ENCODE measurements at places on chromosomes 2 and 18.

- DNase-seq = no peak
These were observed 124.7 kb upstream of the RASGRP3 start for GRCh38 chr2:33351781-33352180.

DNA sequence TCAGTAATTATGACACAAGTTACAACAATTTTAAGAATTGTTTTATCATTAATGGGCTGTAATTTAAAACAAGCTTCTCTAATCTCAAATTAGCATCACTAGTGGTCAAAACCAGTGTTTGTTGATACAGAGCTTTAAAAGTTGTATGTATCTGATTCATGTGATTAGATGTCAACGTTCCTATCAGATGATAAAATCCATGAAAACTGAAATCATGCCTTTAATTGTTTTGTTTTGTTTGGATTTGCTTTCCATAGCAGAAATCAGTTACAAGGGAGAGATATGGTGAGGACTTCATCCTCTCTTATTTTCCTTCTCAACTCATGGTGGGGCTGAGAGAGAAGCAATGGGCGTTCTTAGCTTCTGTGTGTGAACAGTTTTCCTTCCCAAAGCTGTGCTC lies 469.6 kb downstream of the PID1 start:
- DNase-seq = no peak

DNA sequence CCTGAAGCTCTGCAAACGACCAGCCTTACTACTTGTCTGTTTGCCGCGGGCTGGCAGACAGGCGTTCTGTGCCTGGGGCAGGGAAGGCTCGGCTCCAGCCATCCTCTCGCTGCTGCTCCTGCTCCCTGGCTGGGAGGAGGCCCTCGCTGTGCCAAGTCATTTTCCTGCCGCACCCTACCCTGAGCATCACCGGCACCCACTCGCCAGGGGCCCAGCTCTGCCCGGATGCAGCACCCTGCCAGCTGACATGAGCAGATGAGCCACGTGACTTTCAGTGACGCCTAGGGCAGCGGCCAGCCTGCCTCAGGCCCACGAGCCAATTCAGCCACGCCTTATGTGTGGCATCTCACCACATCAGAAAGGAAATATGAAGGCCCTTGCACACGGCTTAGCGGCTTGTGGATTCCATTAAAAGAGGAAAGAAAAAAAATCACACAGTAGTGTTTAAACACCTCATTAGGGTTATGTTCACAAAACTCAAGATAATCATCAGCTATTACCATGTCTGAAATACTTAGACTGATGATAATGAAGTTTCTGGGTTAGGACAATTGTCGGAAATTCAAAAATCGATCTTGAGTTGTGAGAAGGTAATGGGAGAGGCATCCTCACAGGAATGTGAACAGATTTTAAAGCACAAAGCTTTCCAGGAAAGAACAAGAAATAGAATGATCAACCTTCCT lies 250.5 kb downstream of the TWIST2 start:
- DNase-seq = no peak

- no peak for DNase-seq
These were observed 42.8 kb upstream of the TPO start for GRCh38 chr2:1370461-1370860.

GRCh38 chr2:191318729-191319078 lies 73.5 kb downstream of the MYO1B start:
- no peak for DNase-seq

DNA sequence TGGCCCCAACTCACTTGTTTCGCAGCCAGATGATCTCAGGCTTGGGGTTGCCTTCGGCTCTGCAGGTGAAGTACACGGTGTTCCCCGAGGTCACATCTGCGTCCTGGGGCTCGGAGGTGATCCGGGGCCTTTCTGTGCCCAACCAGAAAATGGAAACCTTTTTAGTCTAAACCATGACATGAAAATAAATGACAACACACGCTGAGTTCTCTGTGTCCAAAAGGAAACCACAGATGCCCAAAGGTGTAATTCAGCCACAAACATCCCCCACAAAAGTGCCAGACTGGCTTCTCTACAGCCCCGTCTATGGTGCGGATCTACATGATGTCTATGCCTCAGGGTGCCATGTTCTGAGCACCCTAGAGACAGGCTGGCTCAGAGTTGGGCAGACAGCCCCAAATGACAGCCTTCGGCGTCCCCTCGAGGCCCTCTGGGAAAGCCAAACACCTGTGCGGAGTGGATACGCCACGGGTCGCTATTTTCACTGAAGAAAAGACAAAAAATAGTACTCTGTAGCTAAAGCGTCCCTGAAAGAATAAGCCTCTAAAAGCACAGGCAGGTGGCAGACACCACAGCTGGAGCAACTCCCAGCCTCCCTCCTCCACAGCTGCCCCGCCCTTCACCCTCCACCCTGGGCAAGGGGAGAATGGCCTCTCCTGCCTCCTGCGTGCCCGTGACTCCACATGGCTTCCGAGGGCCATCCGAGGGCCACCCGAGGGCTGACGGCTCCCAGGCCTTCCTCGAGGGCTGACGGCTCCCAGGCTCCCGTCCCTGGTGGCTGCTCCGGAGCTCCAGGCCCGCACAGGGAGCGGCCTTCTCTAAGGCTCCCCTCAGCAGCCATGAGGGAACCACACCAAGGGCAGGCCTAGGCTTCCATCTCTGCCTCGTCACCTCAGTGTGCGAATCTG lies 67.1 kb downstream of the PXDN start:
- DNase-seq = no peak

DNA sequence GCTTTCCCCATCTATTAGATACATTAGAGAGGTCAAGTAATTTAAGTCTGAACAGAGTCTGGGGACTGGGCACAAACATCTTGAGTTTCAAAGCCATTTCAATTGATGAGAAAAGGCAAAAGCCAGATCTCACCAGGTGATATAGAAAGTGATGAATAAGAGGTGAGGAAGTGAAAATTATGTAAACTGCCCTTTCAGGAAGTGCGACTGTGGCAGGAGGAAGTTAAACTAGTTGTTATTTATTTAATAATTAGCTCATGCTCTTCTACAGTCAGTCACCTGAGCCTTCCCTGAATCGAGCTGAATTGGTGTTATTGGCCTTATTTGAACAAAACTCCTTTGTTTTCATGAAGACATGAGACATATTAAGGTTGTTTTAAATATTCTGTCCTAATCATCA lies 115.1 kb downstream of the CDH20 start:
- no peak for DNase-seq

- no peak for DNase-seq
These were observed 28.2 kb upstream of the GIGYF2 start for GRCh38 chr2:232668805-232669444.

GRCh38 chr2:28628987-28629386 lies 122.6 kb upstream of the PPP1CB start:
- no peak for DNase-seq

DNA sequence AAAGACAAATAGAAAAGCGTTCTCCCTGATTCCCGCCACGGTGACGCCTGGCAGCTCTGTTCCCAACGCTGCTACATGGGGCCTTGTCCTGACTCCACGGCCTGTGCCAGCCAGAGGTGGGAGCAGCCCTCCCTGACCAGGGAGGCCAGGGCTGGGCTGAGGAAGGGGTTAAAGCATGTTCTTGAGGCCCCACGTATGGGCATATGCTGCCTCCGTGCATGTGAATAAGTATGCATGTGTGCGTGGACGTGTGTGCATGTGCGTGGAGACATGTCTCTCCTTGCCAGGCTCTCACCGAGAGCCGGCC lies 1.6 kb upstream of the SNED1 start:
- DNase-seq = no peak

- DNase-seq = no peak
These were observed 57.5 kb downstream of the KANSL1L start for GRCh38 chr2:210113614-210114235.

GRCh38 chr2:58709274-58709673 lies 468.1 kb upstream of the FANCL start:
- no peak for DNase-seq

DNA sequence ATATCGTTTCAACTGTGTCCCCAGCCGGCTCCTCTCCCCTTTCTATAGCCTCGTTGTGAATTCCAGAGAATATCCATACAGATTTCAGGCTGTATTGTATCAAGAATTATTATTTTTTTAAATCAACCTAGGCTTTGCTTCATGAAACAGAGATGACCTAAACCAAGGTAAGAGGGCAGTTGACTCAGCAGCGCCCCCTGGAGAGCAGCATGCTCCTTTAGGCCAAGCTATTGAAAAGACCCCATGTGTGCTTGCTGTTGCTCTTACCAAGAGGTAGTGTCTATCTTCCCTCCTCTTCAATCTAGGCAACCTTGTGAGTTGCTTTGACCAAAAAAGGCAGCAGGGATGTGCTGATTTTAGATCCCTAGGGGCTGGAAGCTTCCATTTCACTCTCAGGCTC lies 426.7 kb upstream of the SMIM21 start:
- DNase-seq = no peak

DNA sequence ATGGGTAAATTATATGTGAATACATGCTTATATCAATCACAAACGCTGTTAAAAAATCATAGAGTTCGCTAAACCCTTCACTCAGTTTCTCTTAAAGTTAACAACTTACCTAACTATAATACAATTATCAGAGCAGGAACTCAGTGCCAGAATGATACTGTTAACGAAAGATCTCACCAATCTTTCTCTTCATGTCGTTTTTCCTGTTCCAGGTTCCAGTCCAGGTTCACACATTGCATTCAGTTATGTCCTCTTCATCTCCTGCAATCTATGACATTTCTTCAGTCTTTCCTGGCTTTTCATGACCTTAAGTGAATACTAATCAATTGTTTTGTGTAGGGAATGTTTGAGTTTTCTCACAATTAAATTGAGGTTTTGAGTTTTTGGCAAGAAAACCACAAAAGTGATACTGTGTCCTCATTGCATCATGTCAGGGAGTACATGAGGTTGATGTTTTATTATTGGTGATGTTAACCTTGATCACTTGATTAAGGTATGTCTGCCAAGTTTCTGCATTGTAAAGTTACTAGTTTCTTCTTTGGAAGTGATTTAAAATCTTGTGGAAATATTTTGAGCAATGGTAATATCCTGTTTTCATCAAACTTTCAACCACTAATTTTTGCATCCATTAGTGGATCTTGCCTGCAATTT lies 131.9 kb downstream of the ESCO1 start:
- no peak for DNase-seq

DNA sequence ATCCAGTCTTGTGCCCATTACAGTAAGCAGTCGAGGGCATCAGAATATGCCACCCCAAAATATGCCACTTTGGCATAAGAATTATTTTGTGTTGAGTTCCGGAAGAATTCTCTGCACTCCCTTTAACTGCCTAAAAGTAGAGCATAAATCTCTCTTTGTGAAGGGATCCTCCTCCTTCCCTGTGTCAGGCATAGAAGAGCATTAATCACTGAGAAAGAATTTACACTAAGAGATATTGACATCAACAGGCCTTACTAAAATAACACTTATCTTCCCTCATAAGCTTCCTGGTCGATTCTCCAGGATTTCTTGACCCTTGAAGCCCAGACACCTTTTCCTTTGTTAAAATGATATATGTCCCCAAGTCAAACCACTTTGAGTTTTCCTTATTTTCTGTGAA lies 27.6 kb upstream of the KYNU start:
- DNase-seq = no peak

GRCh38 chr18:39494211-39494896 lies 1928.8 kb upstream of the CELF4 start:
- DNase-seq = no peak

DNA sequence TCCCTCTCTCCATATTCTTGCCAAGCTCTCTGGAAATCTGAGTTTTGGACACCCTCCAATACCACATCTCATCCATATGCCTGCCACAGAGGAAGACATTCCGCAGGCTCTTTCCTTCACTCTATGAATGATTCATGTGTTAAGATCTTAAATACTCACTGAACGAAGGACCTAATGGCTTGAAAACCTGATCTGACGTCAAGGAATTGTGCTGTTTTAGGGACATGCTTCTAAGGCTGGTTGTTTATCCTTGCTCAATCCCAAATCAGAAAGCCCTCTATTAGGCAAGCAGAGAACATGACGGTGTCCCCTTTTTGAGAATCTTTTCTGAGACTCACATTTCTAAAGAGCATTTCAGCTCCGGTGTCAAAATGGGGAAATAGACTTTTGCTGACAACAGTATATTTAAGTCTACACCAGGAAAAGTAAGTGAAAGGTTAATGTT lies 83.7 kb upstream of the GALNT5 start:
- no peak for DNase-seq

- no peak for DNase-seq
These were observed 136.6 kb downstream of the ZAP70 start for GRCh38 chr2:97849881-97850528.

DNA sequence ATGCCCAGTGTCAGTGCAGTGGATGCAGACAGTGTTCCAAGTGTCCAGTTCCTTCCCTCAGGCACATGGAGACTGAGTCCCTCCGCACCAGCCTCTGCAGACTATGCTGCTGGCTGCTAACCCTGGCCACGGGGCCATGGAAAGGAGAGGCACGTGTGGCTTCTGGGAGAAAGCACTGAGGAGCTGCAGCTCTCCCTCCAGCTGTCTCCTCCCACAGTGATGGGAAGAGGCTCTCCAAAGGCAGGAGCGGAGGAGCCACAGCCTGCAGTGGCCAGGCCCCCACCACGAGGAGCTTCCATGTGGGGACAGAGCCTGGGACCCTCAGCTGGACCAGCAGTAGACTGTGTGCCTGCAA lies 141.1 kb downstream of the NDUFA10 start:
- no peak for DNase-seq

- no peak for DNase-seq
These were observed 7.0 kb upstream of the CLEC4F start for GRCh38 chr2:70827388-70827787.

DNA sequence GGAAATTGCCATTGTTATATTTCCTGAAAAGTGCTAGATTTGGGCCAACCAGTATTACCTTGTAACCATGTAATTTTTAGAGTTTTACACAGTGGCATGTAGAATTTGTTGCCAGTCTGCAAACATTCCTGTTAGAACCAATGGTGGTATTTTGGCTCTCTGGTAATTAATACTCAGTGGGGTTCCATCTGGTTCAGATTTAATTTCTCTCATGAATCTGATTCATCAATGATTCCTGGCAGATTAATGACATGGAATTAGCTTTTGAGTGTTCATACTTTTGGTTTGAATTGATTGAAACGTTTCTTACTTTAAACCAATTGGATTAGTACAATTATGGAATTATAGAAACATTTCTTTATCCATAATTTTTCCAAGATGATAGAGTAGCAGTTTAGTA lies 93.2 kb downstream of the MC4R start:
- no peak for DNase-seq

- DNase-seq = no peak
These were observed 89.6 kb downstream of the MTCL1 start for GRCh38 chr18:8794934-8795280.

GRCh38 chr2:101930019-101930418 lies 61.7 kb upstream of the IL1R2 start:
- DNase-seq = no peak

- no peak for DNase-seq
These were observed 134.3 kb downstream of the ACKR3 start for GRCh38 chr2:236703906-236704305.

GRCh38 chr2:72981536-72981935 lies 64.2 kb downstream of the EMX1 start:
- no peak for DNase-seq

DNA sequence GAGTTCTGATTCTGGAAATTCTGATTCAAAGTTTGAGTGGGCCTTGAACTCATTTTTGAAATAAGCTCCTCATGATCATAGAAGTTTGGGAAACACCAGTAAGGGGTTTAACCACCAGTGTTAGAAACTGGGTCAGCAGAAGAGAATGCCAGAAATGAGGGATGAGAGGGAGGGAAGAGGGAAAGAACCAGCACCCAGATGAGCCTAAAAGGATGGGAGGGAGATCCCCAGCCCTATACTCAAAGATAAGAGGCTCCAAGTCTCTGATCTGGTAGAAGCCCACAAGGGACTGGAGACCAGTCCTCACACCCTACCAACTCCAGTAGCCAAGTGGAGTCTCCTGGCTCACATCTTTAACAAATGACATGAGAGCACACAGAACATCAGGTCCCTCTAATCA lies 305.0 kb upstream of the NRP2 start:
- no peak for DNase-seq

- no peak for DNase-seq
These were observed 305.3 kb downstream of the TMX3 start for GRCh38 chr18:68409576-68409975.

All from activated gamma-delta T cell treated with anti-CD3 and anti-CD28 coated beads, Interleukin-2, amount 50 U/mL, for 16 hours (primary cell).